ENCODE measurements at places on chromosomes 4 and X. TPM values are rescaled to one million over a fixed set of nuclear protein-coding genes. Genes with fewer than 3 reads are reported as not detected.

DNA sequence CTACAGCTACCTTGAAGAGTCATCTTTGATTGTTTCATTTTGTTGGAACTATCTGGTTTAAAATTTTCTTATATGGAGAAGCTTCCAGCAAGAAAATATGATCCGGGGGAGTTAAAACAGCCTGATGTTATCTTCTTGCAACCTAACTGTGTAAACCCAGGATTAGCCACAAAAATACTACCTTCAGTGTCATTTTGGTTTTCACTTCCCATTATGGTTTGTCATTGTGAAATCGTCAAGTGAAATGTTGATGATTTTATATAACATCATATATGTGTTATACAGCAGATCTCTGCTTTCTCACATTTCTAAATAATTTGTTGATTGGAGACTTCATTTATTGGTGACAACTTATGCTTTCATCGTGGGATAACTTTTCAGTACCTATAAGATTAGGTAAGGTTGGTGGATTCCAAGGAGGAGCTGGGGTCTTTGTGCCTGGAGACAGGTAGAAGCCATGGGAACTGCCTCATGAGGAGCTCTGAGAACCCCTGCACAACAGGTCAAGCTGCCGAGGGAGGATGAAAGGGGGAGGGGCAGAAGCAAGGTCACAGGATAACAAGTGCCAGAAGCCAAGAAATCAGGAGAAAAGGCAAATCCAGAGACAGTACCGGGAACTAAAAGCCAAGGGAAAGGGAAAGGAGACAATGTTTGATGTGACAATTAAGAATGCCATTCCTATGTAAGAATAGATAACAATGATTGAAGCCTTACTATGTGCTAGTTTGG lies 7.2 kb downstream of the ARHGAP24 start:
- no peak for DNase-seq
- peaks cover 2% of the 10 kb centered on the region for H3K27me3 ChIP-seq
- no peaks in the 10 kb centered on the region for H3K4me1 ChIP-seq

DNA sequence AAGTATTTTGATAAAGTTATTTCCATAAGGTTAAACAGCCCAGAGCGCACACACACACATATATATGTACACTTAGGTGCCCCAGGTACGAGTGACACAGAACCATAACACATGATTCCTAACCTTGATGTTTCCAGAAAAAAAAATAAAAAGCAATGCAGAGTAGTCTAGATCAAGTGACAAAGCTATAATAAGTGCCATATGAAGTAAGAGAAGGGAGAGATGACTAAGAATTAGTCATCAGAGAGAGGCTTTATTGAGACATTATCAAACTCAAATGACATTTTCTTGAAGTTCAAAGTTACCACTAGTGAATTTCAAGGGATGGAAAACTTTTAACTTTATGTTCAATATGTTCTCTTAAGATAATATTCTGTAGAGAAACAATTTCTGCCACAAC lies 215.0 kb downstream of the HTR2C start:
- DNase-seq, result no peak
- peaks cover 4% of the 10 kb centered on the region for H3K4me1 ChIP-seq
- no peaks in the 10 kb centered on the region for H3K36me3 ChIP-seq
- H3K4me3 ChIP-seq, result no peak overlapping the region

- H3K27me3 ChIP-seq, result no peaks in the 10 kb centered on the region
- peak overlapping the region; percentile 9 for H3K27ac ChIP-seq
- no peaks in the 10 kb centered on the region for H3K36me3 ChIP-seq
- no peaks in the 10 kb centered on the region for H3K4me1 ChIP-seq
Measured at GRCh38 chr4:16140879-16141249, 57.0 kb upstream of the PROM1 start.

- DNase-seq, result no peak
- H3K4me3 ChIP-seq, result no peak overlapping the region
- H3K27ac ChIP-seq, result no peak overlapping the region
Measured at GRCh38 chr4:110119337-110119736, 79.1 kb downstream of the ELOVL6 start.

DNA sequence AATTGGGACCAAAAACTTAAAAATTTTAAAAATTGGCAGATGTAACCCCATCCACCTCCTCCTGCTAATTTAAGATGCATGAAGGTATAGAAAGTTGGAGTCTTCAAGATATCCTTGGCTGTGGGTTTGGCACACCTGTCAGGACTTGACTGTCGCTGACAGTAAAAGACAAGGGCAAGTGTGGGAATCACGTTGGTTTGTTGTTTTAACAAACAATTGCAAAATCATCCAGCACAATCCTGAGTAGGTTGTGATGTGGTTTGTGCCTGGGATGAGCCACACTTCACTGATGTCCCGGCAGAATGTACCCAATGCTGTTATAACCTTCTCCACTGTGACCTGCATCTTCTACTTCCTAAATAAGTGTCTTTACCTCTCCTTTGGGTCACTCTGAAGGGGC lies 24.0 kb downstream of the HOPX start:
- no peak for DNase-seq
- no peak overlapping the region for H3K27ac ChIP-seq
- H3K36me3 ChIP-seq, result no peaks in the 10 kb centered on the region
- no peaks in the 10 kb centered on the region for H3K27me3 ChIP-seq
- no peak overlapping the region for H3K4me3 ChIP-seq

DNA sequence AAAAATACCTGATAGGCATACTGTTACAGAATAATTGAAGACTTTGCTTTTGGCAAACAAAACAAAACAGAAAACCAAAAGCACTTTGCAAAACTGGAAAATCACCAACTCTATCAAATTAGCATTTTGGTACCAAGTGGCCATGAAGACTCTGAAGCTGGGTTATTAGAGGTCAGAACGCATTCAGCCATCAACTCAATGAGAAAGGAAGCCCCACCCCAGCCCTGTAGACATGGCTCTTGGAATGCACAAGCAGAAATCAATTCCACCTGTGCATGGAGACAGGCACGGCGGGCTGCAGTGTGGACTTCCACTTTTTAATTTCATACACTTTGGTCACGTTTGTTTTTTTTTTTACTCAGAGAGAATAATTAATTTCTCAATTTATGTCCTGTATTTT lies 93.6 kb upstream of the DHX15 start:
- H3K36me3 ChIP-seq, result no peaks in the 10 kb centered on the region
- DNase-seq, result no peak
- no peak overlapping the region for H3K27ac ChIP-seq
- H3K27me3 ChIP-seq, result no peaks in the 10 kb centered on the region

DNA sequence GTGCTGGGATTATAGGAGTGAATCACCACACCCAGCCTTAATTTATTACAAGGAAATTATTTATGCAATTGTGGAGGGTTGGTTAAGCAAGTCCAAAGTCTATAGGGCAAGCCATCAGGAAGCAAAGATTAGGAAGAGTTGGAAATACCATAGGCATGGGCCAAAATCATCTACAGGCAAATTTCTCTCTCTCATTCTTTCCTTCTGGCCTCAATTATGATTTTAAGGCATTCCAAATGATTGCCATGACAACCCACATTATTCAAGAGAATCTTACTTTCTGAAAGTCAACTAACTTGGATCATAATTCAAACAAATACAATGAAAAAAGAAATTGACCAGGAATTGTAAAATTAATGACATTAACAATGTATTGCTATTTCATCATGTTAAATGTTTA lies 400.8 kb downstream of the GPM6A start:
- H3K4me3 ChIP-seq, result no peak overlapping the region
- H3K27ac ChIP-seq, result no peak overlapping the region
- DNase-seq, result no peak
- H3K36me3 ChIP-seq, result no peaks in the 10 kb centered on the region

- no peak overlapping the region for H3K4me3 ChIP-seq
- DNase-seq, result no peak
- H3K27ac ChIP-seq, result no peak overlapping the region
- H3K36me3 ChIP-seq, result no peaks in the 10 kb centered on the region
- H3K4me1 ChIP-seq, result no peaks in the 10 kb centered on the region
- no peaks in the 10 kb centered on the region for H3K27me3 ChIP-seq
Measured at GRCh38 chr4:31307029-31307428, 586.9 kb downstream of the PCDH7 start.

DNA sequence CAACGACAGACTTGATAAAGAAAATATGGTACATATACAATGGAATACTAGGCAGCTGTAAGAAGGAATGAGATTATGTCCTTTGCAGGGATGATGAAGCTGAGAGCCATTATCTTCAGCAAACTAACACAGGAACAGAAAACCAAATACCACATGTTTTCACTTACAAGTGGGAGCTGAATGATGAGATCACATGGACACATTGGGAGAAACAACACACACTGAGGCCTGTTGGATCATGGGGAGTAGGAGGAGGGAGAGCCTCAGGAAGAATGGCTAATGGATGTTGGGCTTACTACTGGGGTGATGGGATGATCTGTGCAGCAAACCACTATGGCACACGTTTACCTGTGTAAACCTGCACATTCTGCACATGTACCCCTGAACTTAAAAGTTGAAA lies 209.7 kb downstream of the SPRY1 start:
- no peaks in the 10 kb centered on the region for H3K27me3 ChIP-seq
- no peak overlapping the region for H3K4me3 ChIP-seq
- no peak overlapping the region for H3K27ac ChIP-seq
- no peaks in the 10 kb centered on the region for H3K4me1 ChIP-seq

GRCh38 chr4:89267846-89268245 lies 39.8 kb downstream of the GPRIN3 start:
- H3K27ac ChIP-seq, result no peak overlapping the region
- H3K27me3 ChIP-seq, result no peaks in the 10 kb centered on the region
- DNase-seq, result no peak
- no peaks in the 10 kb centered on the region for H3K4me1 ChIP-seq
- H3K36me3 ChIP-seq, result no peaks in the 10 kb centered on the region
- H3K4me3 ChIP-seq, result no peak overlapping the region

- no peaks in the 10 kb centered on the region for H3K4me1 ChIP-seq
- H3K4me3 ChIP-seq, result no peak overlapping the region
- H3K36me3 ChIP-seq, result no peaks in the 10 kb centered on the region
- no peaks in the 10 kb centered on the region for H3K27me3 ChIP-seq
- no peak for DNase-seq
- H3K27ac ChIP-seq, result no peak overlapping the region
Measured at GRCh38 chrX:42943051-42943974, 165.3 kb upstream of the PPP1R2C start.

GRCh38 chr4:116183241-116183640 lies 902.1 kb downstream of the TRAM1L1 start:
- no peak overlapping the region for H3K27ac ChIP-seq
- no peak for DNase-seq
- H3K27me3 ChIP-seq, result no peaks in the 10 kb centered on the region
- no peaks in the 10 kb centered on the region for H3K4me1 ChIP-seq
- no peak overlapping the region for H3K4me3 ChIP-seq

- no peaks in the 10 kb centered on the region for H3K27me3 ChIP-seq
- H3K4me3 ChIP-seq, result no peak overlapping the region
- peaks cover 7% of the 10 kb centered on the region for H3K4me1 ChIP-seq
- no peak for DNase-seq
Measured at GRCh38 chrX:11352296-11352741, 59.1 kb downstream of the AMELX start.

GRCh38 chr4:7819446-7819845 lies 120.2 kb downstream of the AFAP1 start:
- H3K4me1 ChIP-seq, result no peaks in the 10 kb centered on the region
- H3K27ac ChIP-seq, result no peak overlapping the region
- H3K36me3 ChIP-seq, result no peaks in the 10 kb centered on the region
- no peak overlapping the region for H3K4me3 ChIP-seq
- H3K27me3 ChIP-seq, result no peaks in the 10 kb centered on the region

- no peak overlapping the region for H3K4me3 ChIP-seq
- no peak for DNase-seq
- H3K27me3 ChIP-seq, result no peaks in the 10 kb centered on the region
- no peak overlapping the region for H3K27ac ChIP-seq
- H3K36me3 ChIP-seq, result no peaks in the 10 kb centered on the region
Measured at GRCh38 chr4:83113429-83113786, 1.1 kb downstream of the PLAC8 start.

DNA sequence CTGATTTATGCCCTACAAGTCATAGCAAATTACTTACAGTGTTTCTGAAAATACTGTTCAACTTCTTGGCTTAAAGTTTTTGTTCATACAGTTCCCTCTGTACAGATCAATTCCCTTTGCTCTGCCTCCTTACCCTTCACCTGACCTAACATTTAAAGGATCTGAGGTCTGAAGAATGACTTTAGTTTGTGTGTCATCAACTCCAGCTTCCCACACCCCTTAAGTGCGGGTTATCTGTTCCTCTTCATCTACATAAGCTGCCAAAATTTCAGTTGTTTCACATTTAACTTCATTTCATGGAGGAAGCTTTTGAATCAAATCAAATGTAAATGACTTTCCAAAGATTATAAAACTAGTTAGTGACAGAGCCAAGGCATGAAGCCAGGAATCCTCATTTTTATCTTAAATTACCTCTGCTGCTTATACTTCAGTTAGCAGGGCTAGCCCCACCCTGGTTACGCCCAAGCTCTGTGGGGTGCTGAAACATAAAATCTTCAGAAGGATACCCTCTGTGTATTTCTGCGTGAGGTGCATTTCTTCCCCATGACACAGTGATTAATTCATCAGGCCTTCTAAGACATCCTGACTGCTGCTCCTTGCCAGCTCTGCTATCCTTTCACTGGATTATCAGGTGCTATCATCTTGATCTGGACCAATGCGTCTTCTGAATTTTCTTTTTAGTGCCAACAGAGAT lies 16.5 kb downstream of the CXCL1 start:
- H3K4me1 ChIP-seq, result no peaks in the 10 kb centered on the region
- peaks cover 1% of the 10 kb centered on the region for H3K27me3 ChIP-seq
- no peak overlapping the region for H3K4me3 ChIP-seq
- H3K27ac ChIP-seq, result no peak overlapping the region

- no peak overlapping the region for H3K27ac ChIP-seq
- H3K36me3 ChIP-seq, result no peaks in the 10 kb centered on the region
- H3K4me3 ChIP-seq, result no peak overlapping the region
- H3K27me3 ChIP-seq, result no peaks in the 10 kb centered on the region
- H3K4me1 ChIP-seq, result no peaks in the 10 kb centered on the region
Measured at GRCh38 chrX:57951666-57952319, 41.5 kb upstream of the ZXDA start.

- no peak overlapping the region for H3K27ac ChIP-seq
- H3K27me3 ChIP-seq, result no peaks in the 10 kb centered on the region
- H3K36me3 ChIP-seq, result no peaks in the 10 kb centered on the region
- H3K4me3 ChIP-seq, result no peak overlapping the region
Measured at GRCh38 chrX:134948333-134949241, 42.2 kb upstream of the SMIM10 start.

DNA sequence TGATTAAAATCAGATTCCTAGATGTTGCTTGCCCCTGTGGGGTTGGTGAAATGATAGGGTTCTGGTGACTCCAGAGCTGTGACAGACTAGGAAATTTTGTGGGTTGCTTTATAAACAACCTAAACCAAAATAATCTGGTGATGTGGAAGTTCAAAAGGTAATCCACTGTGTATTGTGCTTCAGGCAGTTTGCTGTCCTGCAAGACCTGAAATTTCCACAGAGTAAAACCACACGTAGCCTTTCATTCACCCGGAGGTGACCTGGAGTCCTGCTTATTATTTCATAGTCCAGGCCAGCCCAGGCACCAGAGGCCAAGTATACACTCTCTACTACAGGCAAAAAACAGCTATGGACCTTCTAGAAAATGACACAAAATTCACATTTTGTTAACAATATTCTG lies 114.6 kb upstream of the CBR4 start:
- no peak overlapping the region for H3K4me3 ChIP-seq
- H3K4me1 ChIP-seq, result peaks cover 6% of the 10 kb centered on the region
- H3K27ac ChIP-seq, result no peak overlapping the region
- H3K36me3 ChIP-seq, result peaks cover 6% of the 10 kb centered on the region

GRCh38 chrX:40117715-40118285 lies 20.0 kb upstream of the BCOR start:
- no peaks in the 10 kb centered on the region for H3K4me1 ChIP-seq
- no peak for DNase-seq
- no peak overlapping the region for H3K27ac ChIP-seq
- H3K36me3 ChIP-seq, result no peaks in the 10 kb centered on the region

STK32B gene
- 2.2 TPM for total RNA-seq

SLC34A2 gene
- 1.4 TPM for total RNA-seq

UGT8 gene
- total RNA-seq, result 0.78 TPM

Data from aorta (tissue), 5 donors.